Activated T-cell treated with anti-CD3 and anti-CD28 coated beads for 1 hour (primary cell): ENCODE measurements at places on chromosomes 3 and 15.

DNA sequence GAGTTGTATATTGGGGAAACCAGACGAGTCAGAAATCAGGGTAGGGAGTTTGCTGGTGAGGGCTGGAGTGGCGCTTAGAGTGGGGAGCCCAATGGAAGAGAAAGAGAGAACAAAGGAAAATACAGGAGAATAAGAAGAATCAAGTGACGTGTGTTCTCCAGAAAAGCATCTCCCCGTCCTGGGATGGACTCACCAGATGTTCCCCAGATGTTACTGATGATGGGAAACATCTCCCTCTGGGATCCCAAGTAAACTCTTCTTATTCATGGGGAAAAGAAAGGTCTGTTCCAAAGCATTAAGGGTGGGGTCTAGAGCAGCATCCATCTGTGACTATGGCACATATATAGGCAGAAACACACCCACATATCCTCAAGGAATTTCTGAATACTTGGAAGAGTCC is 3.0 kb upstream of the CSRNP1 start:
- no peak for DNase-seq

GRCh38 chr3:15979900-15980299 is 182.1 kb upstream of the ANKRD28 start:
- no peak for DNase-seq

DNA sequence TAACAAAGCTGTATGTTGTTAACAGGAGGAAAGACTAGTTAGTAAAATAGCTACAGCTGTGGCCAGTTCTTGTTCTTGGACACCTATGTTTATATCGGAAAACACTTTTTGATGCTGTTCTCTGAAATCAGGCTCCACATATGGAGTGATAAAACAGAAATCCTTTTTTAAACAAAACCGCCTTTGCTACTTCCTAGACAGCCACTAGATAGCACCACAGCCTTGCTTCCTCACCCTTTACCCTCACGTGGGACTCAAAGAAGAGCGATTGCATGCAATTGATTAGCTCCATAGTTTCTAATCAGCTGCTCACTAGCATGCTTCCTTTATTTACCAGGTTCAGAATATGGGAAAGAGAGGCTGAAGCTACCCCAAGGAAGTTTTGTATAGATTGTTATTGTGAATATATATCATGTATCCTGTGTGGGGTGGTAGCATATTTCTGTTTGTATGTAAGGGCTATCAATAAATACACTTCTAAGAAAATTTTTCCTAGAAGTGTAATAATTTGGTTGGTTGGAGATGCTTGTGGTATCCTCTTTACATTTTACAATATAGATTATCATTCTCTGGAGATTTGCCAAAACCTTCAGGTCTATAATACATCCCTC is 4.3 kb upstream of the MTFMT start:
- no peak for DNase-seq

GRCh38 chr15:93178371-93178770 is 89.4 kb upstream of the RGMA start:
- DNase-seq = no peak

GRCh38 chr3:8665407-8665896 is 20.9 kb upstream of the SSUH2 start:
- DNase-seq = no peak

DNA sequence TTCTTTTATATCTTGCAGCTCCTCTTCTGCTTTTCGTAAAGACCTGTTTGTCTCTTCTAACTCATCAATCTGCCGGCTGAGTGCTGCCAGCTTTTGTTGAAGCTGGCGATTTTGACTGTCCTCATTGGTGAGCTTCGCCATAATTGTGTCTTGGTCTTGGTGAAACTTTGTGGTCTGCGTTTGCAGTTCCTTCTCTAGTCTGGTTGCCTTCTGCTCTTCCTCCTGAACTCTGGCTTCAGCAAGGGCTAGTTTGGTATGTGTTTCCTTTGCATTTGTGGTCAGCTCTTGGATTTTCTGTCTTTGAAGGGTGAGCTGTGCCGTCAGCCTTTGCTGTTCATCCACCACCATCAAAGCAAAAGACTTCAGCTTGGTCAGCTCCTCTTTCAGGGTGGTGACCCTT is 32.9 kb downstream of the CMSS1 start:
- no peak for DNase-seq

- DNase-seq = no peak
Measured at GRCh38 chr3:69683082-69683806, 56.0 kb upstream of the MITF start.
